ENCODE measurements at places on chromosomes 6 and 20.

GRCh38 chr20:34172926-34173325 lies 60.9 kb upstream of the EIF2S2 start:
- DNase-seq = no peak

- peak; percentile 23 for DNase-seq
Observed at GRCh38 chr20:57435498-57436222, 44.5 kb downstream of the RBM38 start.

GRCh38 chr6:44268095-44268628 lies 2.1 kb upstream of the TMEM151B start:
- peak; percentile 68 for DNase-seq

DNA sequence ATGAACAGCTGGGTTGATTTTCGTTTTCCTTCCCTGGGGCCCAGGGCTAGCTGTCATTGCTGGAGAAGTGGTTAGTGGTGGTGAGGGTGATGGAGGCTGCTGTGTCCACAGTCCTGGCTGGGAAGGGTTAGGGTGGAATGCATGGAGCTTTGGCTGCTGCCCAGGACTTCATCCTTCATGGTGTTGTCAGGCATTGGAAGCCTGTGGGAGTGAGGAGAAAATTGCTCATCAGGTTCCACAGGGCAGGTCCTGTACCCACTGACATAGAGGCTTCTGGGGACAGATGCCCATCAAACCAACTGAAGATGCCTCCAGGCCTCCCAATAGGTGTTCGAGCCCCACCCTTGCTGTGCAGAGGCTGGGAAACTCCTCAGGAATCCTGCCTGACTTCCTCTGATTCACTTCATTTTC lies 262.4 kb upstream of the SUPT3H start:
- DNase-seq = no peak

DNA sequence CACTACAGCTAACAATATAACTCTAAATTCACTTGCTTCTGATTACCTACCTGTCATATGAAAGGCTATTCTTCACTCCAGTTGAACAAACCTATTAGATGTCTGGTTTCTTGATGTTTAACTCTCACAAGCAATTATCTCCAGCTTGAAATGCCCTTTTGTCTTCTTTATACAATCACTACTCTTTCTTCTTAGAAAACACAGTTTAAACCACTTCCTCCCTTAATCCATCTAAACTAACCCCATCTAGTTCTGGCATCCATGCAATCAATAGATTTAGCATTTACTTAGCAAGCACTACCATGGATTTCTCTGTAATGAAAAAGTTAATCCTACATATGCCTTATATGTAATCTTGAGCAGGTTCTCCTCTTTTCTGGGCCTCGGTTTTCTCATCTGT lies 127.3 kb downstream of the ATXN1 start:
- DNase-seq = no peak

- no peak for DNase-seq
Observed at GRCh38 chr6:96016334-96017069, 728 bp downstream of the FUT9 start.

DNA sequence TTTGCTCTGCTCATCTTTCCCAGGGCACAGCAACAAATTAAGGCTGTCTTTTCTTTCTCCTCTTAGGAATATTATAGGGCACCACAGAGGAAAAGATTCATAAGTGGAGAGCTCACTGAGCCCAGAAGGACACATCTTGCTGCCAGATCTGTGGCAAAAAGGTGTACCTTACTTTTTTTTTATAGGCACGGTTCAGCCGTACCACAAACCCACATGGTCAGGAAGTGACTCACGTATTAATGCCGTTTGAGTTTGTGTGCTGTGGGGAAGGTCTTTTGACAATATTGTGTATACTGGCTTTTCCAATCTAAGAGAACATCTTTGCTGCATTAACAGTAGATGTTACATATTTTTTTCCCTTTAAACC lies 28.4 kb downstream of the PAQR8 start:
- peak; percentile 53 for DNase-seq

DNA sequence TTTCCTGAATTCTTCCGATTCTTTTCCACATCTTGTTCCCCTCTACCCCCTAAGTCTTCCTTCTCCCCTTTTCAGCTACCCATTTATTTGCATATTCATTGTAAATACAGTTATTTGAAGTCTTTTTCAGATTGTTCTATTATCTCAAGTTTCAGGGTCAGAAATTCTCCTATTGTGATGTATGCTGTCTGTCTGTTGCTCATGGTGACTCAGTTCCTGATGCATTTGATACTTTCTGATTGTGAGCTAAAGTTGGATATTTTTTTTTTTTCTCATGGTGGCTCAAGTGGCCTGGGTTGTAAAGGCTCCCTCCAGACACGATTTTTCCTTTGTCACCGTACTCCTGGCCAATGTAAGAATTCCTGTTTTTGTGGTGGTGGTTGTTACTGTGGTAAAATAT lies 4.9 kb upstream of the PI16 start:
- DNase-seq = no peak

DNA sequence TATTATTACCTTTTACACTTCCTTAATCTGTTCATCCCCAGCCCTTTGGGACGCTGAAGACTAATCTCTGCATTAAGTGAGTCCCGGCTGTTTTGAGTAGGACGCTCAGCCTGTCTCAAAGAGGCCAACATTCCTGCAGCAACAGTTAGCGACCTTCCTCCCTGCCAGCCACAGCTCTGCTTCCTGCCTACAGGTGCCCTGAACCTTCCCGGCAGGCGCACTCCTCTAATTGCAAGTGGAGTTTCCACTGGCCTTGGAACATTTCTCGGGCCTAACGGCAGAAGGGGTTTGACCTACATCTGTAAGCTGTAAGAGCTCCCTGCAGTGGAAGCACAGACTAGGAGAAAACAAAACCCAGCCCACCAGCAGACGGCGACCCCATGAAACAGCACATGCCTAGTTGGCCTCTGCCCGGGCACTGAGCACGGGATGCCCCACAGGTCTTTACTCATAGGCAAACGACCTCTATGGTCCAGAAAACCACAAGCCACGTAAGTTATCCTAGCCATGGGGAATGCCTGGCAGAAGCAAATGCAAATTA lies 137.9 kb downstream of the DTNBP1 start:
- no peak for DNase-seq

GRCh38 chr20:36010076-36010475 lies 41.7 kb downstream of the CNBD2 start:
- DNase-seq = no peak

DNA sequence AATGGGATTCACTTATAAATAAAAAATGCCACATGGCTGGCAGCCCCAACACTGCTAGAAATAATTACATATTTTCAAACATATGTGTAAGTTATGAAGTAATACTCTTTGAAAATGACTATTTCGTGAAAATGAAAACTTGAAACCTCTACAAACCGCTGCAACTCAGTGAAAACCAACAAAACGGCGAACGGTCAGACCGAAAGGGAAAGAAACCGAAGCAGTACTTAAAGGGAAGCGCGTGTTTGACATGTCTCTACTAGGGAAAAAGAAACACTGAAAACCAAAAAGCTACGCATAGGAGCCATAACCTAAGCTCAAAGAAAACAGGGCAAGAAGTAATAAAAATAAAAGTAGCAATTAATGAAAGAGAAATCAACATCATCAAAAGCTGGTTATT lies 121.0 kb upstream of the GGTLC1 start:
- DNase-seq = peak; percentile 30

DNA sequence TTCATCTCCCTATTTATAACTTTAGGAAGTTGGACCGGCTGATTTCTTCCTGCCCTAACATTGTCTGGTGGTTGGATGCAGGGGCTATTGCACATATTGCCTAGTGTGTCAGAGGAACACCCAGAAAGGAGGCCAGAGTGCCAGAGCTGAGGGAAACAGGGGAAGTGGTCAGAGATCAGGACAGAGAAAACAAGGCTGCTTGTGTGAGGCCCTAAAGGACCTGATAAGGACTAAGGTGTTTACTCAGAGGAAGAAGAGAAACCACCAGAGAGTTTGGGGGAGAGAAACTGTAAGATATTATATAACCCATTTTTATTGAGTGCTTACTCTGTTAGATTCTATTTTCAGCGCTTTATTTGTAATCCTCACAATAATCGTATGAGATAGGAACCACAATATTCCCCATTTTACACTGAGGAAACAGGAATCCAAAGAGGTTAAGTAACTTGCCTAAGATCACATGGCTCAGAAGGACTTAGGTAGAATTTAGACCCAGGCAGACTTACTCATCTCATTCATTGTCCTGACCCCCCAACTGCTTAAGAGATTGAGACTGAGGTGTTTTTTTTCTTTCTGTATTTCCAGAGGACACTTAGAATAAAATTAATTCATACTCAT lies 54.0 kb upstream of the REV3L start:
- DNase-seq = no peak
